Activated CD4-positive, alpha-beta T cell treated with anti-CD3 and anti-CD28 coated beads, Interleukin-2, amount 50 U/mL, for 1 hour (primary cell): ENCODE measurements at places on chromosomes 5 and 9.

- DNase-seq: no peak
These were observed 471.9 kb downstream of the MTRR start for GRCh38 chr5:8340739-8341344.

GRCh38 chr5:1108023-1108864 lies 3.6 kb downstream of the SLC12A7 start:
- DNase-seq: no peak

GRCh38 chr9:90014421-90014820 lies 409.6 kb downstream of the GADD45G start:
- DNase-seq: no peak

DNA sequence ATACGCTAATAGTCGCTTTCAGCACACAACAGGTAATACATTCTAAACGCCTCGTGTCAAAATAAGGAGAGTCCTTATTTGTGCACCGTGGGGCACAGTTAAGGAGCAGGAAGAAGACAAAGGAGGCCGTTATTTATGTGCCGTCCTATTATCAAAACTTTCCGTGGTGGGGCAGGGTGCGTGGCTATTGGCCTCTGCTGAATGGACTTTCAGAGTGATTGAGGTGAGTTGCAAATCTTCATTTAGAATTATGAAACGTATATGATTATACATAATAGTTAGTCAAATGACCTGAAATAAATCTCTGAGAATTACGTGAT lies 833 bp downstream of the C5orf24 start:
- DNase-seq: peak; percentile 3

GRCh38 chr5:33939556-33940262 lies 3.5 kb downstream of the RXFP3 start:
- no peak for DNase-seq

DNA sequence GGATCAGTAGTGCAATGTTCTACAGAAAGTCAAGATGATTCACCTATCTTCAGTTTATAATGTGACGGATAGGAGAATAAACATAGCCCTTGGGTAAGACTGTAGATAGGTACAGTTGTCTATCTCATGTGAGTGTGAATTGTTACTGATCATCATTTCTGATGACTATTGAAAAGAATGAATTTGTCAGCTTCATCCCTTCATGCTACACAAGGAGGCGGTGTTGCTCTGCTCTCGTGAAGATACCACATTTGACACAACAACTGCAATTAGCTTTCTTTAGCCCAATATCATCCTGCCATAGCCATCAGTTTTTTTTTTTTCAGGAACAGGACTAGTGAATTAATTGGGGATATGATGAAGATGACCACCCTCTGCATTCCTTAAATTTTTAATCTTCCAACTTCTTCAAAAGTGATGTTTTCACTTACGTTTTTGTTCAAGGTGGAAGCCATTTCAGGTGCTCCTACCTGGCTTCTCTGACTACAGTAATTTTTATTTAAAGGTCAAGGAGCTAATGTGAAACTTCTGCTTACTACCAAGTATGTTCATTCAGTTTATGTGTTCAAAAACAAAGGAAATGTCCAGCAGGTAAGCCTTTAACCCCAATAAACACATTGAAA lies 152.9 kb upstream of the MOCS2 start:
- DNase-seq: no peak

DNA sequence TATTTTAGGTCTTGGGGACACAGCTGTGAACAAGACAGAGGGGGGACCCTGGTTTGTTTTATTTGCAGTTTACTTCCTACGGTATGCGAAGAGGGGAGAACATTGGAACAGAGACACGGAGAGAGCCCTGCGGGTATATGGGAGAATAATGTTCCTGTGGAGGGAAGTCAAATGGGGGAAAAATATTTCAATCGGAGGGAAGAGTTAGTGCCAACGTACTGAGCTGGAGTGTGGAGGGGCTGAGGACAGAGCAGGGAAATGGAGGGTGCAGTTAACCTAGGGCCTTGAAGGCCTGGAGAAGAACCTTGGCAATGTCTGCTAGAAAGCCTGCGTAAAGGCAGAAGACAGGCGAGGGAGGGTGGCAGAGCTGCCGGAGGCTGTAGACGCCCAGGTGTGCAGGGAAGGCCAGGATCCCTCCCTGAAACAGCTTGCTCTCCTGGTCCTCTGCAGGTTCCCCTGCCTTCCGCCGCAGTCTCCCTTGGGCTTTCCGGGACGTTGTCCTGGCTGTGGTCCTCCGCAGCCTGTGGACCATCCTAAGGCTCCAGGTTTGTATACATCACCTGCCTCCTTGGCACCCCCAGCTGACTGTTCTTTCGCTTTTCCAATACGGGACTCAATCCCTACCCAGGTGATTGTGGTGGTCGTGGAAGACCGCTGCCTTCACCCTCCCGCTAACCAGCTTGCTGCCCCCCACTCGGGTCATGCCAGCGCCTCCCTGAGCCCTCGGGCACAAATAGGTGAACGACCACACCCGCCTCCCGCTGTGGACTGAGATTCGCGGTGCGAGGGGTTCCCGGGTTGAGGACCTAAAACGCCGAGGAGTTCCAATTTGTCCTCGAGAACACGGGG lies 1.9 kb upstream of the RACK1 start:
- DNase-seq: no peak

DNA sequence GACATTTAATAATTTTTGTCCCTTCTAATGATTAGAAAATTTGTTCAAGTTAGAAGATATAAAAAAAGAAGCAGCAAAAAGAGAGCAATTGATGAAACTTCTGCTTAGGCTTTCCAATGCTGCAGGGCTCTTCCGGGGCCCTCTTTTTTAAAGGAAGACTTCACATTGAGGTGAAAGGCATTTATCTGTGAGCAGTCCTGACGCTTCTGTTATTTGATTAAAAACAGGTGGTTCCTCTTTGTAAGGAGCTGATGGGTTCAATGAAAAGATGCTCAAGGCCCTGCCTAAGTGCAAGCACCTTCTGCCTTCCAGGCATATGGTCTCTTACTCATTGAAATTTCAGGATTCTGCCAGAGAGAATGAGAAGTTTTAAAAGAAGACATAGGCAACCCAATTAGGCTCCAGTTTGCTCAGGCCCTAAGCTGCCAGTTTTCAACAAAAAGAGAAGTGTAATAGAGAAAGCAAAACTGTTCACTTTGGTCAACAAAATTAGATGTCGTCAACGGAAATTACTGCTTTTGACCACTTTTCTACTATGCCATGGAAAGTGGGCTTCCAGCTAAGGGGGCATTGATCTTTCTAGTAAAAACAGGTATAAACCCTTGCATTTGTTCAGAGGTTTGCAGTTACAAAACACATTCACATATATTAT lies 100.2 kb downstream of the INSYN2B start:
- DNase-seq: no peak

DNA sequence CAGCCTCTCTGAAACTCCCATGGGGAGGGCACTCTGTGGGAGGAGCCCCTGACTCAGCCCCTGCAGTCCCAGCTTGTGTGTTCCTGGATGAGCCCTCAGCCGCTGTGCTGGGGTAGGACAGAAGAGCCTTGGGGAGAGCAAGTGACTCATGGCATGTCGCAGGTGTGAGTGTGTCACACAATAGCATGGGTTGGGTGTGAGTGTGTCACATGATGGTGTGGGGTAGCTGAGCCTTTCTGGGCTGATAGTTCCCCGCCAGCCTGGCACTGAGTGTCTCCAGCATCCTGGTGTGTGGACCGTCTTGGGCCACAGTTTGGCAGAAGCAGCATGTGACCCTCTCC lies 83.4 kb downstream of the PHF2 start:
- no peak for DNase-seq

DNA sequence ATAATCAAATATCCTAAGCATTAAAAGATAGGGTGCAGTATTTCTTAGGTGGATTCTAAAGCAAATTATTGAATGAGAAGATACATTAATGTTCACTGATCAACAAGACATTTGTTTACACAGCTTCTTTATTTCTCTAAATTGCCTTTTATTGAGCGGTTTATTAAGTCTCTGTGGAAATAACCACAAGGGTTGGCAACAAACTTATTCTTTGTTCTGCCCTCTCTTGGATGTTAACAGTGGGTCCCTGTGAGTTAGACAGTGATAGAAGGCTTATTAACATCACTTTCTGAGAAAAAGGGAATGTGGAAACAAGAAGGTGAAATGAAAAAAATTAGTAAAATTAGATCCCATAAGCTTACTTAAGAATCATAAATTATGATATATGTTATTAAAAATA lies 82.7 kb upstream of the C6 start:
- no peak for DNase-seq

- DNase-seq: no peak
These were observed 122.5 kb downstream of the WDR41 start for GRCh38 chr5:77369566-77369965.

DNA sequence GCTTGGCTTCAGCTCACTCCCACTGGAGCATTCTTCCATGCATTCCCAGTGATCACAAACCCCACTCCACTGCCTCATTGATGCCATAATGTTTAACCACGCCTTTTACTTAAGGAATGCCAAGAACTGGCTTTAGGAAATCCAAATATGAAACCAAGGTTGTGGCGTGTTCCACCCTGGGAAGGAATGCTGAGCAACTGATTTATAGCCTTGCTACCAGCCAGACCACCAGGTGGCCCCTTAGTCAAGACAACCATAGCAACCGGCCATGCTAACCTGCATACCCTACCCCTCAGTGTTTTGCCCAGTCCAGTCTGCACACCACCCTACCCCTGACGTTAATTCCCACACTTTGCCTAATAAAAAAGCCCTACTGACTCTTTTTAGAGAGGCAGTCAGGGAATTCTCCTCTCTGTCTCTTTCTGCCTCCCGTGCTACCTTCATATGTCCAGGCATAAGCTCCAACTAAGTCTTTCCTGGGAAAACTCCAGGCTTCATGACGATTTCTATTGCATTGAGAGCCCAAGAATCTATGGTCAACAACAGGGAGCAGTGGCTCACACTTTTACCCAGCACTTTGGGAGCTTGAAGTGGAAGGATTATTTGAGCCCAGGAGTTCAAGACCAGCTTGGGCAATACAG lies 27.0 kb upstream of the PRRC2B start:
- DNase-seq: no peak

DNA sequence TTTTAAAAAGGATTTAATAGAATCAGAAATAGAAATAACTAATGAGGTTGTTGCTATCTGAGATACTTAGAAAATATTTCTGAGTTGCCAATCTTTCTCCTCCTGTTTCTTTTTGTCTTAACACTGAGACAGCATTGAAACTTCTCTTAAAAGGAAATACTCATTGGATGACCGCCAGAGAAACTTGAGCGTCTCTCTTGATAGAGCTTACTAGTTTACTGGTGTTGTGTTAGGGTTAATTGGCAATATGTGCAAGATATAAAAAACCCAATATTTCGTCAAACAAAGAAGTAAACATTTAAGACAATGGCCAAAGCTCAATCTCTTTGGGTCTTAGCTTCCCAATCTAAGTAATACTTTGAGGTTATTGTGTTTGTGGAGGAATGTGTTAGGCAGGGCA lies 176.4 kb upstream of the CHD1 start:
- DNase-seq: no peak

- no peak for DNase-seq
These were observed 31.6 kb downstream of the FNIP1 start for GRCh38 chr5:131765261-131765660.

GRCh38 chr9:133987446-133987788 lies 4.7 kb downstream of the VAV2 start:
- no peak for DNase-seq

DNA sequence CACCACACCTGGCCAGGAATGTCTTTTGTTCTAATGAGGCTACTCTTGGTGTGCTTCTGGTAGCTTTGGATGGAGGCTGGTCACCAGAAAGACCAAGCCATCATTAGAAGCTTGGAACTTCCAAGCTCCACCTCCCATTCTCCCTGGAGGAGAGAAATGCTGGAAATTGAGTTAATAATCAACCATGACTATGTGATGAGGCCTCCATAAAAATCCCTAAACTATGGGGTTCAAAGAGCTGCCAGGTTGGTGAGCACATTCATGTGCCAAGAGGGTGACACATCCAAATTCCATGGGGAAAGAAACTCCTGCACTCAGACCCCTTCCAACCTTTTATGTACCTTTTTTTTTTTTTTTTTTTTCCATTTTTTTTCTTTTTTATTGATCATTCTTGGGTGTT lies 105.5 kb upstream of the SPATA31C2 start:
- DNase-seq: no peak

- DNase-seq: no peak
These were observed 33.6 kb upstream of the SARDH start for GRCh38 chr9:133771486-133772482.

GRCh38 chr5:139494832-139495231 lies 12.3 kb upstream of the STING1 start:
- DNase-seq: no peak

GRCh38 chr9:33921967-33922895 lies 105.3 kb downstream of the UBE2R2 start:
- DNase-seq: peak; percentile 7

- no peak for DNase-seq
These were observed 142.7 kb downstream of the SGCD start for GRCh38 chr5:156469636-156470035.

GRCh38 chr5:139137697-139138096 lies 60.5 kb downstream of the SIL1 start:
- DNase-seq: no peak

- no peak for DNase-seq
These were observed 252.1 kb downstream of the LURAP1L start for GRCh38 chr9:13026956-13027355.

DNA sequence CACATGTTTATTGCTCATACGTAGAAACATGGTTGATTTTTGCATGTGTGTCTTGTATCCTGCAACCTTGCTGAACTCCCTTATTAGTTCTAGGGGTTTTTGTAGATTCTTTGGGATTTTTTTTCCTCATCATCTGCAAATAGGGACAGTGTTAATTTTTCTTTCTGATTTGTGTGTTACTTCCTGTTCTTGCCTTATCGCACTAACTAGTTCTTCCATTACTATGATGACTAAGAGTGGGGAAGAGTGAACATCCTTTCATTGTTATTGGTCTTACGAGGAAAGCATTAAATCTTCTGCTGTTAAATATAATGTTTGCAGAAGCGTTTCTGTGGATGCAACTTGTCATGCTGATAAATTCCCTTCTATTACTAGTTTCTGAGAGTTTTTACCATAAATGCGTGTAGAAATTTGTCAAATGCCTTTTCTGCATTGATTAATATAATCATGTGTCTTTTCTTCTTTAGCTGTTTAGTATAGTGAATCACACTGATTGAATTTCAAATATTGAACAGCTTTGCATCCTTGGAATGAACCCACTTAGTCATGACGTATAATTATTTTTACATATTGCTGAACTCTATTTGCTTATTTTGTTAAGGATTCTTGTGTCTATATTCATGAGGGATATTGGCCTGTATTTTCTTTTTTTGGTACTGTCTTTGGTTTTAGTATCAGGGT lies 32.1 kb upstream of the RNF130 start:
- no peak for DNase-seq

- no peak for DNase-seq
These were observed 60.7 kb upstream of the ANGPTL2 start for GRCh38 chr9:127182901-127183746.

DNA sequence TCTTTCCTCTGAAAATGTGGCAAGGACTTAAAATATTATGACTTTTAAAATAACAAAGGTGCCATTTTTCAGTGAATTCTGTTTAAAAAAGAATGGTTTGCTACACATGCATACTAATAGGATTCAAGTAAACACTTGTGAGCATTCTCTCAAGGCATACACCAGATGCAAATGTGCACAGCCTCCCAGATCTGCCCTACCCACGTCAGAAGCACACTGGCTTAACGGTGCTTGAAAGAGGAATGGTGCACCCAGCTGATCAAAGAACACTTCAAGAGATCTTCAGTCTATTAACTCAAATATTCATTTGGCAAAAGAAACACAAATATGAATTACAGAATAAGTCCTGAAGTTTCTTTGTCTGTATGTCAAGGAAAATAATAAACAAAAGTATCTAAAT lies 15.8 kb downstream of the GABRB2 start:
- no peak for DNase-seq

GRCh38 chr5:41240390-41240789 lies 27.1 kb upstream of the C6 start:
- no peak for DNase-seq
